ENCODE measurements at places on chromosomes 2 and 18.
A peak's percentile ranks its signal among the peaks of the same experiment; 100 is the strongest.

- DNase-seq = no peak
- peaks cover 72% of the 10 kb centered on the region for H3K4me1 ChIP-seq
- H3K4me3 ChIP-seq = peak overlapping the region; percentile 86
- peak overlapping the region; percentile 81 for H3K27ac ChIP-seq
- no peaks in the 10 kb centered on the region for H3K27me3 ChIP-seq
- H3K36me3 ChIP-seq = peaks cover 6% of the 10 kb centered on the region
Measured at GRCh38 chr2:126658319-126658904, 2.5 kb downstream of the GYPC start.

- no peaks in the 10 kb centered on the region for H3K27me3 ChIP-seq
- no peak overlapping the region for H3K4me3 ChIP-seq
- H3K36me3 ChIP-seq = no peaks in the 10 kb centered on the region
- no peaks in the 10 kb centered on the region for H3K4me1 ChIP-seq
- no peak for DNase-seq
Measured at GRCh38 chr2:162327134-162327769, 8.8 kb upstream of the IFIH1 start.

DNA sequence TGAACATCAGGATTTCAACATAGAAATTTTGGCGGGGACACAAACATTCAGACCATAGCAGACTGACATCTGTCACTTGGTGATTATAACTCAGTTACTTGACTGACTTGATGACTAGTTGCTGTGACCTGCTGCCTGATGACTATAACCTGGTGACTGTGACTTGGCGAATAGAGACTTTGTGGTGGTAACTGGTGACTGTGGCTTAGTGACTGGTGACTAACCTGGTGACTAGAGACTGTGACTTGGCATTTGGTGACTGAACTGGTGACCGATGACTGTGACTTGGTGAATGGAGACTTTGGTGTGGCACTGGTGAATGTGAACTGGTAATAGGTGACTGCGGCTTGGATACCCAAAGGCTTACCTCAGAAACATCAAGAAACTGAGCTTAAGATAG, 563.1 kb upstream of the FAM98A start:
- H3K36me3 ChIP-seq = no peaks in the 10 kb centered on the region
- no peaks in the 10 kb centered on the region for H3K4me1 ChIP-seq
- no peak overlapping the region for H3K27ac ChIP-seq

- H3K27me3 ChIP-seq = no peaks in the 10 kb centered on the region
- peaks cover 27% of the 10 kb centered on the region for H3K4me1 ChIP-seq
Measured at GRCh38 chr2:178452870-178453269, 1.7 kb downstream of the PJVK start.

Measured in CD4-positive, alpha-beta T cell (primary cell).